Activated CD4-positive, alpha-beta T cell treated with anti-CD3 and anti-CD28 coated beads, Interleukin-2, amount 50 U/mL, for 4 hours (primary cell): ENCODE measurements at places on chromosomes 5 and 9.

DNA sequence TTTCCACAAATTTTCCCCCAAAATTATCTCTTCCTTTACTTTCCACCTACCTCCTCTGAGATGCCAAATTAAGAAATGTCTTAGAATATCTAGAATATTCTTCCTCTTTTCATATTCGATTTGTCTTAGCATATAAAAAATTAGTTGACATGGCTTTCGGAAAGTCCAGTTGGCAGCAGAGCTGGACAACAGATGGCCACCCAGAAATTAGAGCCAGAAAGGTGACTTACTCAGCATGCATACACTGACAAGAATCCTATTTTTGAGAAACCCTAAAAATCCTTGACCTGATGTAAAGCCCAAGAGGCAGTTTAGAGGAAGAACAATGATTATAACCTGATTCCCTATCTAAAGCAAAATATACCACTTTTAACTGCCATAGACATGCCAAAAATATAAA, 22.0 kb downstream of the TMEM167A start:
- no peak for DNase-seq

DNA sequence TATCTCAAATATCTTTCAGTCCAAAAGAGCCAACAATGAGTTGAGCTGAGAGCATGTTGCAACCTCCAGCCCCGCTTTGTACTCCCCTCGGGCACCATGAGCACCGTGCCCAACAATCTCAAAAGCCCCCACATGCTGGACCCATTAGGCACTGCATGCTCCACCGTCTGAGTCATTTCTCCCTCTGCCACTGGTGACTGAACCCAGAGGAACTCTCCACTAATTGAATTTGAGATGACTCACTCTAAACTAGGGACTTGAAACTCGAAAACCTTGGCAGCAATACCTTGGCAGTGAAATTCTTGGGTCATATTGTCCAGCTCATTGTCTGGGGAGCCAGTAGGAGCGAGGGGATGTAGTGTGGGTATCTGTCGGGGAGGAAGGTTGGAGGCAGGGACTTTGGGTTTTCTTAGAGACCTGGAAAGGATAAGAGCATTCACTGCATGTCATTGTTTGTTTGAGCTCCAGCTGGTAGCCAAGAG, 49.9 kb upstream of the SLIT3 start:
- no peak for DNase-seq

DNA sequence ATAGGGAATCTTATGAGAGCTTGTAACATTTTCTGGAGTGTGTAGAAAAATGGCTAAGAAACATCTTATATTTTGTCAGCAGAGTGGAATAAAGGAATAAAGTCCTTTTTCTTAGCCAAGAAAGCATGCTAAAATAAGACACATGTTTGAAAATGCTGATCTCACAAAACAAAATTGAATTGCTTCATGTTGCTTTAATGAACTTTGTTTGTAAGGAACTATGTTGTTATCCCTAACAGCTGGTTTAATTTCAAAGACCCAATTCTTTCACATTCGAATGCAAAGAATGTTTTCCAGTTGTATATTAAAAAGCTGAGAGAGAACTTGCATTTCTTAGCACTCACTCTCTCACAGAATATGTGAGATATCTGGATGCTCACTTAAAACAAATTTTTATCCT, 107.6 kb downstream of the MUSK start:
- DNase-seq: no peak

GRCh38 chr9:37350486-37351190, 71.9 kb upstream of the GRHPR start:
- no peak for DNase-seq

GRCh38 chr5:153517241-153517611, 26.8 kb downstream of the GRIA1 start:
- no peak for DNase-seq

DNA sequence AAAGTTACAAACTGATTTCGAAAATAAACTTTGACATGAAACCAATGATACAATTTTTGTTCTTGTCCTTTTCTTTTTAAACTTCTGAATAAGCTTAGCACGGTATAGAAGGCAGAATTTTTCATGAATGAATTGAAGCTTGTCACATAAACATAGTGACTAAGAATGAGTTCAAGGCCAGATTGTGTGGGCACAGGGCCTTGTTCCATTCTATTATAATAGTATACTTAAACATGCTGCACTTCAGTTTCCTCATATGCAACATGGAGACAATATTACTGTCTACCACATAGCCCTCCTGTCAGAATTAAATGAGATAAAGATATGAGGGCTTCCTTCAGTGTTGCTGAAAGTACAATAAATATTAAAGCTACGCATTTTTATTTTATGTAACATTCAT, 204.2 kb upstream of the HAPLN1 start:
- DNase-seq: no peak

DNA sequence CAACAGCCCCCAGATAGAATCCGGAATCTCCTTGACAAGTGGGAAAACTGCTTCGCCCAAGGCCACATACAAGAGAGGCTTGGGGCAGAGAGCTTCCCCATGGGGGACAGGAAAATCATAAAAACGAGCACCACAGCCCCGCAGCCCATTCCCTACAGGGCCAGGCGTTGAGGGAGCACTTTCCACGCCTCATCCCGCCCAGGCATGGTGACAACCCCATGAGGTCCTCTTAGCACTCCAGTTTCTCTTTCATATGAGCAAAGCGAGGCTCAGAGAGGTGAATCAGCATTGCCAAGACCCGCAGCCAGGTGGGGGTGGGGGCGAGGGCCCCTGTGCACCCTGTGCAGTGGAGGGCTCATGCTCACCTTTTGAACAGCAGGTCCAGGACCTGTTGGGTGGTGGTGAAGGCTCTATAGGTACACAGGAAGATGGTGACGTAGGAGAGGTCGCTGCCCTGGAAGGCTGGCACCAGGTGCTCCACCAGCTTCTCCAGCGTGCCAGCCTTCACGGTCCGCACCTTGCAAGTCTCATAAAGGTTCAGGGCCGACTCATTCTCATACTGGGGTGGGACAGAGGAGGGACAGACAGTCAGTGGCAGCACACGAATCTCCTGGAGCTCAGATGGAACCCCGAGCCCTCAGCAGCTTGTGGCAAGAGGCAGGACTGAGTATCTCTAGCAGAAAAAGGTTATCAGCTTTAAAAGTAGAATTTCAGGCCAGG, 10.9 kb downstream of the RALGDS start:
- DNase-seq: no peak

GRCh38 chr9:80648336-80648735, 1041.0 kb downstream of the TLE1 start:
- no peak for DNase-seq

- no peak for DNase-seq
Measured at GRCh38 chr5:31530541-31531265, 1.2 kb downstream of the DROSHA start.

DNA sequence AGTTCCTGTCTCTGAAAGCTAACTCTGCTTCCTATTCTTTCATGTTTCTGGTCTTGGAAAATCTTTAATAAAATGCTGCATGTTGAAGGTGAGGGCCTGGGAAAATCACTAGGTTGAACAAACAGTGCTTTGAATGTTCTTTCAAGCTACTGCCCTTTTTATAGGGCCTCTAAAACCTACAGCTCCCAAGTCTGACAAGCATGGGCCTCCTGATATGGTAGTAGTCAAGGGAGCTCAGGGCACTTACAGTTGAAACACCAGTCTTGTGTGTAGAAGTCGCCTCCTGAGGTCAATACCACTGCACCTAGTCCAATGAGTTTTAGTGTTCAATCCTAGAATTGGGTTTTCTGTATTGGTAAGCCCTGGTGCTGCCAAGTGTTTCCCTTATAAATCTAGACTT, 20.5 kb downstream of the VLDLR start:
- DNase-seq: no peak

DNA sequence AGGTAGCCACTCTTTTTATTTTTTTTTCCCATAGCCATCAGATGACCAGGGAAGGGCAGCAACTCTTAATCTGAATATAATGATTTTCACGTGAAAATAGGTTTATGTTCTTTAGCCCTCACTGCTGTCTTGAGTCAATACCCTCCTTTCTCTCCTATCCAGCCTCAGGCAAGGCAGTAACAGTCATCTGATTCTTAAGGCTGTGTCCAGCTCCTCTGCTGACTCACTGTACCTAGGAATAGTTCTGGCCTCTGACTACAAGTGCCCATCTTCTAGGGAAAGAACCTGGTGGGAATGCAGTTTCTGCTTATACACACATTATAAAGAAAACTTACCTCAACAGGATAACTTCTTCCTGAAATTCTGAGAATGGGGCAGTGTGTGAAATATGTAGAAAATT, 30.7 kb downstream of the DHX29 start:
- no peak for DNase-seq

- no peak for DNase-seq
Measured at GRCh38 chr5:126677121-126677520, 76.4 kb downstream of the PHAX start.

DNA sequence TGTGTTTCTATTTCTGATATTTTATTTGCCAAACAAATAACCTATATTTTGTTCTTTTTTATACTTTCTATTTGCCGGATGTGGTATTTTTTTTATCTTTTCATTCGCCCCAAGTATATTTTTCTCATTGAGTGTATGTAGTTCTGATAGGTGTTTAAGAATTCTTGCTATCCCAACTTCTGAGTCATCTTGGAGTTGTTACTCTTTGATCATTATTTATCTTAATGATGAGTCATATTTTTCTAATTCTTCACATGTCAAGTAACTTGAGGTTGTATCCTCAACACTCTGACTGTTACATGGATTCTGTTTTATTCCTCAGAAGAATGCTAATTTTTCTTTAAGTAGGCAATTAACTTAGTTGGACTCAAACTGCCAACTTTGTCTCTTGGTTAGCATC, 498.1 kb downstream of the TLE1 start:
- DNase-seq: no peak

DNA sequence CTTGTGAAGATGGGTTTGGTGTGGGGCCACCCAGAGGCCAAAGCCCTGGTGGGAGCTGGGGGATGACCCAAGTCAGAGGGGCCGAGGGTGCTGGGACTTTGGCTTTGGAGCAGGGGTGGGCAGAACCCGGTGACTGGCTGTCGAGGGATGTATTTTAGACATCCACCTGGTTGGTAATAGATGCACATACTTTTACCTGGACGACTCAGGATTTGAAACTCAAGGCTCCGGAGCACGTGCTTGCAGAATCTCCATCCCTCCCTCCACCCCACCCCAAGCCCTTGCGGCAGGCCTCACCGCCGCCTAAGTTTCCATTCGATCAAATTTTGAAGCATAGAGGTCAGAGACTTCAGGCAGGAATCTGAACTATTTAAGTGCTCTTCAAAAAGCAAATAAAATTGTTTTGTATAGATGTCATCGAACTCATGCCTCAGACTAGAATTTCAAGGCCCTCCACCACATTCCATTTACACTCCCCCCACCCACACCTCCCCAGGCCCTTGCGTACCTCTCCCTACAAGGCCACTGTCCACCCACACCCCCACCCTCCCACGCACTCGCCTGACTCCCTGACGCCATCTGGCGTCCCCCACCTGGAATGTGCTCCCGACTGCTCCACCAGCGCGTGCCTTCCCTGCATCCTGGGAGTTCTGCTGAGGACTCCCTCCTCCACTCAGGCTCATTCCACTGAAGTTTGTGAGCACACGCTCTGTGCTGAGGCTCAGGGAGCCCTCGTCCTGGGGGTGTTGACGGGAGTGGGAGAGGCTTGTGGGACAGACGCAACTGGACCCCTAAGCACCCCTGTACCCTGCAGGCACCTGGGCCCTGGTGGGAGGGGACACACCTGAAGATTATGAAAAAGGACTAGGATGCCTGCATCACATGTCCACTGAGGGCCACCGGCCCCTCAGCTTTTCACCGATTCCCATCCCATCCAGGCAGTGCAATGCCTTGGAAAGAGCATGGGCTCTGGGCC, 56.4 kb upstream of the RPL26L1 start:
- DNase-seq: no peak

GRCh38 chr9:76900884-76901440, 5.0 kb downstream of the PRUNE2 start:
- DNase-seq: no peak

DNA sequence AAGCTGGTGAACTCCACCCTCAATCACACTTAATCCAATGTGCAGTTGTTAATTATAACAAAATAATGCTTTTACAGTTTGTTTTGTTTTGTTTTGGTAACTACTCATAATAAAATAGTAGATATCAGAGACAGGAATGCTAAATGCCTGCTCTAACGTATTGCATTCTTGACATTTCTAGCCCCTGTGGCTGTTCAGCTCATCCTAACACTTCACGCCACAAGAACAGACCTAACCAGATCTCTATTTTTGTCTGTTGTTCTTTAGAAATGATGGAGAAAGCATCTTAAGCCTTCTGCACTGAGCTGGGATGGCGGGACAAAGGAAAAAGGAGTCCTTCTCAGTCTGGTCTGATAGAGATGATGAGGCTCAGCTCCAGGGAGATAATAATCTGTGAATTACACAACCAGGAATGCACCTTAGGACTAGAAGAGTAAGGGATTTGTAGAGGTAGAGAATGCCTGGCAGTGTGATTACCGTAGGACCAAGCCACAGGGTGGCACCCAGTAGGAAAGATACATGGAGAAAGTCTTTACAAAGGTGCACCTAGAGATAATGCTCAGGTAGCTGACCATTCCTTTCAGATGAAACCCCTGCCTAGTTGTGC, 628.8 kb downstream of the PDE4D start:
- DNase-seq: no peak

DNA sequence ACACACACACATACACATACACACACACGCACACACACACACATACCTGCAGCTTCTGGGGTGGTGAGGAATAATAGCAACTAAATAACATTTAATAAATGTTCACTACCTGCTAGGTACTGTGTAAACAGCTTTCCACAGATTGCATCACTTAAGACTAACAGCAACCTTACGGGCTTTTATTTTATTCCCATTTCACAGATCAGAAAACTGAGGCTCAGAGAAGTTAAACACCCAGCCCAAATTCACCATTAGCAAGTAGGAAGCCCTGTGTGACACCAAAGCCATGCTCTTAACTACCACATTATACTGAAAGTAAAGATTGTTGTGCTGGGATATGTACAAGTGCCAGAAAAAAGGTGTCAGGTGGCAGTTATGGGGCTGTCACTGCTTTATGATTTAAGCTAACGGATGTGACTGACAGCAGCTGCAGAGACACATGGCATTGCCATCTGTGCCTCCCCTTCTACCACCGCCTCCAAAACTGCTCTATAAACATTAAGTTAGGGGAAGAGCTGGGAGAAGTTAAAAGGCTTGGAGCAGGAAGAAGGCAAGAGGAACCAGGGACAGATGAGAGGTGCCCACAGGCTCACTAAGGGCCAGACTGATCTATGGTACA, 13.6 kb downstream of the MTMR12 start:
- DNase-seq: no peak

- no peak for DNase-seq
Measured at GRCh38 chr5:112317866-112318265, 101.2 kb downstream of the EPB41L4A start.

DNA sequence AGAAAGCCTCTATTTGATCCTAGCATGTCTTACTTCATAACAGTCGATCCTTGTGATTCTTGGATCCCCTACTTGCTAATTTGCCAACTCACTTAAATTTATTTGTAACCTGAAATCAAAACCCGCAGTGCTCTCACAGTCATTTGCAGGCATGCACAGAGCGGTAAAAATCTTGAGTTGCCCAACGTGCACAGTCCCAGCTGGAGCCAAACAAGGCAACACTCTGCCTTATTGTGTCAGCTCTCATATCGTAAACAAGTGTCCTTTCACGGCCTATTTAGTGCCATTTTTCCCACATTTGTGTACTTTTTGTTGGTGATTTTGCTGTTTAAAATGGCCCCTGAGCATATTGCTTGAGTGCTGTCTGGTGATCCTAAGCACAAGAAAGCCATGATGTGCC, 511.3 kb upstream of the WWC1 start:
- DNase-seq: no peak
